ENCODE measurements at places on chromosomes 5 and 9. TPM values are rescaled to one million over a fixed set of nuclear protein-coding genes. Genes with fewer than 3 reads are reported as not detected.

- DNase-seq = no peak
These were observed 445.5 kb downstream of the MED10 start for GRCh38 chr5:5932824-5933223.

- peak; percentile 21 for DNase-seq
These were observed 30.9 kb upstream of the PPP1R26 start for GRCh38 chr9:135448663-135449100.

DNA sequence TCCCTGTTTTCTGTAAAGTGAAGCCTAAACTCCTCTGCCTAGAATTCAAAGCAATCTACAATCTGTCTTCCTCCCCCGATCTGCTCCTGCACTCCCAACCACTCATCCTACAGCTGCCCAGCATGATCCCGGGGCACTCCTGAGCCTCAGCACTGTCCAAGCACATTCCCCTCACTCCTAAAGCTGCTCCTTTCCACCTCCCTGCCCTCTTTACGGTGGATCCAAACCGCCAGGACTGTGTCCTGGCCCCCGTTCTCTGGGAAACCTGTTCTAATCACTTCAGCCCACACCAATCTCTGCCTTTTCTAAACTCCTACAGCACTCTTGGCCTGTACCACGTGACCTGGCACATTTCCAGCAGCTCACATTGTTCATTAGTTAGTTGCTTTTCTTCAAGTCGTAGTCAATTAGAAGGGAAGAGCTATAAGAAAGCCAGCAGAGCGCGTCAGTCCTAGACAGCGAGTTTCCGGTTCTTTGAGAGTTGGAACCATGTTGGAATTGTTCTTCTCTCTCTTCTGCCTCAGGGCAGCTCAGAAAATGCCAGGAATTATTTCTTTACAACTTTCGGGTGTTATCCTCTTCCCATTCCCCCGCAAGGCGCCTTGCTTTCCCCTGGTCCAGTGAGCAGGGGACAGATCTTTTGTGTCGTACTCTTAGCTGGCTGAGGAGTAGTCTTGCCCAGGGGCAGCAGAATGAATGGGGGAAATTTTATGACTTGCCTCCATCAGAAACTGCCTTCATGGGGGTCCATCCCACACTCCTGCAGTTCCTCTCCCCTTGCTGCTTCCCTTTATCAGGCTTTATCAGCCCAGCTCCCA, 60.7 kb downstream of the NRG2 start:
- DNase-seq = peak; percentile 57

DNA sequence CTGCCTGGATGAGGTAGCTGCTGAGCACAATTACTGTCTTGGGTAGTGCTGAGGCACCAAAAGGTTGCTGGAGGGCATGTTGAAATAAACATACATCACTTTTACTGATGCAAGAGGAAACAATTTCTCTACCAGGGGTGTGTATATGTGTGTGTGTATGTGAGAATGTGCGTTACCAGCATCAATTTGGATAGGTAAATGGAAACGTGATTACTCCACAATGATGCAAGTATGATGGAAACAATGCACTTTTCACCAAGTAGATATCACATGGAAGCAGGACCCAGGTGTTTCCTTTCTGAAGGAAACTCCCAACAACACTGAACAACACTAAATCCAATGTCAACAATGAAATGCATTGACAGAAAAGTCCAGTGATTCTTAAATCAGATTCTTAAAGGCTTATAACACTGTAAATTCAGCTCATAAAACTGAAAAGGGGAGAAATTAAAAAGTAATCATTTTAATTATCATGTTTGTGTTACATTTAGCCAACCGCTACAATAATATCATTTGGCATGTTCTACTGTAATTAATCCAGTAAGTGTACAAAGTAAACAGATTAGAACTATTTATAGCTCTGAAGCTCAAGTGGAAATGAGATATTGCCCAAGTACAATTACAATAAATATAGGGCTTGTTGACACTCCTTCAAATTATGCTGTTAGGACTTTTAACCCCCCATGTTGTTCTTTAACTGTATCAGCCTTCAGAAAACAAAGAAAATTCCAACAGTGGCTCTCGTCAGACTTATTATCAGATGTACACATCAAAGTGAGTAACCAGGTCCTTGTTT, 25.3 kb downstream of the YIPF5 start:
- DNase-seq = no peak

The ORM2 gene
- not detected for total RNA-seq

The UIMC1 gene
- total RNA-seq = 57.5 TPM

The TRPM3 gene
- 37.2 TPM for total RNA-seq

The PCDHGA11 gene
- 13.3 TPM for total RNA-seq

DNA sequence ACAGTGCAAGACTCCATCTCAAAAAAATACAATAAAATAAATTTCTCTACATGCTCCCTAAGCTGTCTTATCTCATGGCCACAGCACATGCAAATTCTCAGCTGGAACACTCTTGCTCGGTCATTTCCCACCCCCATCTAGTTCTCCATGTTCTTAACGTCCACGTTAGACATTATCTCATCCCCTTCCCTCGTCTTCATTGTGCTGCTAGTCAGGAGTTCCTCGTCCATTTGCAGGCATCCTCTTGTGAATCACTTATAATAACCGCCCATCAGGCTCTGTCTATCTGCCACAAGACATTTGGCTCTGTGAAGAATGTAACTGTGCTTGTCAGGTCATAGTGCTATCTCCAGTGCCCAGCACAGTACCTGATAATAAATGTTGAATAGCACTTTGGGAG, 32.9 kb upstream of the GOLGA1 start:
- no peak for DNase-seq

The FAM169A gene
- total RNA-seq = 23.8 TPM

The PCDHGB6 gene
- 22.1 TPM for total RNA-seq

The PCDHA4 gene
- 9.7 TPM for total RNA-seq

- DNase-seq = peak; percentile 30
These were observed 366 bp downstream of the EPB41L4A start for GRCh38 chr5:112418659-112419163.

The ZFP2 gene
- 14.5 TPM for total RNA-seq

The PIP5KL1 gene
- total RNA-seq = 8.8 TPM

The GFRA3 gene
- total RNA-seq = not detected

The GDA gene
- total RNA-seq = 2.7 TPM

DNA sequence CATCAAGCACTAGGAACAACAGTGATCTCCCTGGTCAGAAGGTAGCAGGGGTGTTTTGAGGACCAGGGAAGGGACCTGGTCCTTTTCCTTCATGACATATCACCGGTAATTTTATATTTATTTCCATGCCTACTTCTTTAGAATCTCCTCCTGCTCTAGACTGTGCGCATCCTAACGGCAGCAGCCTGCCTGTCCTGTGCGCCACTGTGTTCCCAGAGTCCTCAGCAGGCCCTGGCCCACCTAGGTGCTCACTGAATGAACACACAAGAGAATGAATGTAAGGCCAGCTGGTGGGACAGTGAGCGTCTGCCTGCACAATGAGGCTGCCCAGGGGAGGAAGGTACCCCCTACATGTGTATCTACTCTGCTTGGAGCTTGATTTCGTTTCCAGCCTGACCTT, 51.5 kb downstream of the C5orf15 start:
- DNase-seq = no peak

DNA sequence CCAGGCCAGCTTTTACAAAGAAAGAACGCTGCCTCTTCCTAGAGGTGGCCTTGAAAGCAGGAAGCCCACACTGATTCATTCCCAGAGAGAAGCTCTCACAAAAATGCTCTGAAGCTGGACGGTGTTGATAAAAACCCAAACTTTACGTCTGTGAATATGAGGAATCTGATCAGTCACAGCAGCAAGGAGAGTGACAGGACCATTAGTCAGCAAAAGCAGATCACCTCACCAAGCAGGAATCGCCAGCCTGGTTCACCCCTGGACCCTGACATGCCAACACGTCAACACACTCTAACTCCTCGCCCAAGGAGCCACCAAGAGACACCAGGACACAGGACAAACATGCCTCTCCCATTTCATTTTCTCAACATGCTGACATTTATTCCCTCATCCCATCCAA, 70.6 kb upstream of the ZNF622 start:
- DNase-seq = no peak

DNA sequence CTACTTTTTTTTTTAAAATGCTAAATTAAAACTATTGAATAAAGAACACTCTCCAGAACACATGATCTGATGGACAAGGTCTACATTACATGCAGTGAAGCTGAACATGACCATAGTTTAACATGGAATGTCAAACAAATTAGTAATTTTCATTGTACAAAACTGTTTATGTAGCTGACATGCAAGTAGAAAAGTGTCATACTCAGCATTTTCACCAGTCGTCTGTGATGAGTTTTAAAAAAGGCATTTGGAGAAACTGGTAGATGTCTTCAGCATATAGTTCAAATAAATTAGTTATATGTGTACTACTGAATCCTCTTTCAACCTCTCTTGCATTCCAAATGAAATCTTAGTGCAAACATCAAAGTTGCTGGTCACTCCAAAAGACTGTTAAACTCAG, 301.9 kb downstream of the FER start:
- no peak for DNase-seq

DNA sequence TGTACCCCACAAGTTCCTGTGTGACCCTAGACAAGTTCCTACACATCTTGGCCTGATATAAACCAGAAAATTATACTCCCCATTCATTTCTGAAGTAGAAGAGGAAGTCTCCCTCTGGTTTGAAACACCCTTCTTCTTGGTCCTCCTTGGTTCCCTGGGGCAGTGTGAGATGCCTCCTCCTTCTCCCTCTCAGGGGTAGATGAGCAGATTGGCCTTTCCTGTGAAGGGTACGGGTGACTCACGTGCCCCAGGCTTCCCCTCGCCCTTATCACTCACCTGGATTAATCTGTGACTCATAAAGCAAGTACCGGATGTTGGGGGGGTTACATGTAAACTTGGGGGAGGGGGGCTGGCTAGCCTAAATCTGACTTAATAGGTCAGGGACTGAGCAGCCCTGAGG, 11.1 kb upstream of the AQP3 start:
- DNase-seq = no peak

The ZNF608 gene
- total RNA-seq = 213 TPM

The IFNK gene
- not detected for total RNA-seq

The TICAM2 gene
- total RNA-seq = 0.03 TPM

The CLPTM1L gene
- 79.9 TPM for total RNA-seq

All from neural progenitor cell (in vitro differentiated cells).